Activated CD4-positive, alpha-beta T cell treated with anti-CD3 and anti-CD28 coated beads for 48 hours (primary cell): ENCODE measurements at places on chromosomes 1 and 21.

GRCh38 chr1:220696226-220696862, 6.2 kb downstream of the C1orf115 start:
- no peak for DNase-seq

DNA sequence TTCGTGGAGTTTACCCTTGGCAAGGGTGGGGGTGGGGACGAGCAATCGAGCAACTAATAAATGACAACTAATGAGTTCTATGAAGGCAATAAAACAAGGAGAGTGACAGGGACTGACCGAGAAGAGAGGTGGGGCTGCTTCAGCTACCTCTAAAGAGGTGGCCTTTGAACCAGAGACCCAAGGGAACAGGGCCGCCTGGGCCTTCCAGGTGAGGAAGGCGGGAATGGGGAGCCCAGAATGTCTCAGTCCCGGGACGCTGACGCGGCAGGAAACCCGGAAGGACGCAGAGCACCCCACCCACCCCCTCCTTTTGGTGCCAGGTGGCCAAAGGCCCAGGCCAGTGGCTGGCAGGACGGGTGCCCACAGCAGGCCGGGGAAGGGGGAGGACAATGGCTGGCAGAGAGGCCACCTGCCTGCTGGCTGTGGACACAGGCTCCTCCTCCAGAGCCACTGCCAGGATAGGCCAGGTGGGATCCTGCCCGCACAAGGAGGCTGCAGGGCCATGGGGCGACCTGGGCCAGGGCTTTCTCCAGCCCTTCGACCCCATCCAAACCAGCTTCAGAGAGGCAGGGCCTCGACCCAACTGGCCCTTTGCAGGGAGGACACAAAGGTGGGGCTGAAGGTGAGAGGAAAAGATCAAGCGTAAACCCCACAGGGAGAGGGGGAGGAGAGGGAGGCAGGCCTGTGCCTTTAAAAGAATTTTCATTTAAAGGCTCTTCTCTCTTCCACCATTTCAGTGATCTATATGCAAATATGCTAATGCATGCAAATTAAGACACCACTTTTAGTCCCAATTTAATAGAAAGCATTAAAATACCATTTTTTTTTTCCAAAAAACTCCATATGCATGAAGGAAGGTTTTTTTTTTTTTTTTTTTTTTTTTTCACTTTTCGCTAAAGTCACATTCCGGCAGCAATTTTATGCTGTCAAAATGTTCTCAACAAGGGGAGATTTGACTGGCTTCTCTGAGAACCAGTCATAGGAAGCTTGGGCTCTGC, 58.1 kb downstream of the CASZ1 start:
- DNase-seq, result no peak

- no peak for DNase-seq
Measured at GRCh38 chr1:19980314-19980713, 896 bp upstream of the PLA2G2A start.

- no peak for DNase-seq
Measured at GRCh38 chr1:205538235-205538840, 33.9 kb downstream of the CDK18 start.

- DNase-seq, result no peak
Measured at GRCh38 chr21:46613391-46613790, 8.5 kb upstream of the S100B start.

- no peak for DNase-seq
Measured at GRCh38 chr21:43262427-43262826, 93.6 kb downstream of the CRYAA start.

DNA sequence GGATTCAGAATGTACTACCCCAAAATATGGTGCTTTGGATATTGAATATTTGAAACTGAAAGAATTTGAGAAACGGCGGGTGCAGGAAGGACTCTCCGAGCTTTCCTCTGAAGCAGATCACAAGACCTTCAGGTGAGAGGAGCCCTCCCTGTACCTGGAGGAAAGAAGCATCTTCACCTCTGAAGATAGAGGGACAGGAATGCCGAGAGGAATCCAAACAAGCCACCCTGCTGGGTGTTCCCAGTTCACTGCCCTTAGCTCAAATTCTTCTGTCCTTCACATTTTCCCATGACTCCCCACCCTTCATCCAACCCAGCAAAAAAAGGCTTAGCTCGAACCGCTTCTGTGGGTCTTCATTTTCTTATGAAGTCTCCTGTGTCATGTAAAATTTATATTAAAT, 18.2 kb upstream of the PADI2 start:
- no peak for DNase-seq

DNA sequence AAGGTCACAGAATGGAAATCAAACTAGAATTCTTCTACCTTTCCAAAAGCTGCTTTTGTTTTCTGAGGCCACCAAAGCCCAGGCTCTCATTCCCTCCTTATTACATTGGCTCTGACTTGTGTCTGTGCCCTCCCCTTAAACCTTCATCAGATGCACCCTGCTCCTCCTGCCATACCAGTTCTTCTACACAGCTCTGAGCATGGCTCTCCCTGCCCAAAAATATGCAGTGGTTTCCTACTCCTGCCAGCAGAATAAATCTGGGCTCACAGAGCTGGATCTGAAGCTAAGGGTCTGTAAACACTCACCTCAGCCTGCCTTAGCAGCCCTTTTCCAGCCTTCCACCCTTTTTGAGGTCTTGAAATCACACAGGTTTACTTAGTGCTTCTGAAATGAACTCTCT, 55.0 kb downstream of the TTC3 start:
- no peak for DNase-seq
